ENCODE measurements at places on chromosomes 3 and 15.

GRCh38 chr15:70761046-70761445, 2.3 kb downstream of the UACA start:
- DNase-seq, result no peak

DNA sequence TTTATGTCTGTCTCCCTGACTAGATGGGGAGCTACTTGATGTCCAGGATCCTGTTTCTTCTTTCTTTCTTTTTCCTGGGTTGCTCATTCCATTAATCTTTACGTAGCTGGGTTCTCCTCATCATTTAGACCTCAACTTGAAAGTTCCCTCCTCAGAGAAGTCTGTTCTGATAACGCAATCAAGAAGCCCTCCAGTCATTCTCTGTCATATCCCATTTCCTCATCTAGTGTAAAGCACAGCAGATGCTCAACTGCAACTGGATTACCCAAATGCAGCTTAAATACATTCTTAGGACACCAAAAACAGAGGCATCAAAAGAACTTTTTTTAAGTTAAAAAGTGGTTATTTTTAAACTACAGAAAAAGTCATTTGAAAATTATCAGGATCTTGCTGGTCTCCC, 51.7 kb upstream of the ST3GAL6 start:
- DNase-seq, result no peak

GRCh38 chr3:32082721-32083120, 23.7 kb upstream of the GPD1L start:
- DNase-seq, result peak; percentile 18

GRCh38 chr3:25713341-25713985, 48.8 kb upstream of the TOP2B start:
- DNase-seq, result peak; percentile 9

GRCh38 chr15:38538328-38539007, 26.1 kb downstream of the RASGRP1 start:
- no peak for DNase-seq

- no peak for DNase-seq
These were observed 13.0 kb downstream of the ZIC1 start for GRCh38 chr3:147422196-147422595.

DNA sequence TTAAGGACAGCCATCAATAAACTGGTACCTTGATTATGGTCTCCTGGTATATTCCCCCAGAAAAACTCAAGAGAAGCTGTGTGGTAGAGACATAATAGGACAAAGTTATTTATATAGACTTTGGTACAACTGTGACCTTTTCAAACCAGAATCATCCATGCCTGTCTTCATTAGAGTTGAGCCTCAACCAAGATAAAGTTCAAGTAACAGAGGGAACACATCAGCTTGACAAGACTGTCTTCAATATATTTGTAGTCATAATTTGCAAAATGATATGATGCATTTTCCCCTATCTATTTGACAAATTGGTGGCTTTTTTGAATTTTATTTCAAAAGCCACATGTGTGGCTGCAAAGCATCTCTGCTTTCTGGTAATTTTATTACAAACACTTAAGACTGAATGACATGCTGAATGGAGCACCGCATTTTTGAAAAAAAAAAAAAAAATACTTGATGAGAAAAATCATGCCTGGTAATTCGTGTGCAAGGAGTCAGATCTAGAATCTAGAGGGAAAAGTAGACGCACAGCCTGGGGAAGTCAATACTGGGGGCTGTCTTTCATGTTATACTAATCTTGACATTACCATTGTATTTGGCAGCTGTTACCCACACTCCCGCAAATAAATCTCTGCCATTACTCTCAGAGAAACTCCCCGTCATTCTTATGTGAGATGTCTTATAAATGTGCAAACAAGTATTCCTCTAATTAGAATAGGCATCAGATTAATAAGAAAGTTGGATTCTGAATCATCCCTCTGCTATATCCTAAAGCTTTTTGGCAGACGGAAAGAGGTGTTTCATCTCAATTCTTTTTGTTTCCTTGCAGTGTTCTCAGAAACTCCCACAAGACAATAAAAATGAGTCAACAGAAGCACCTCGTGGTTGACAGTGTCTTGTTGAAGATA, 554.8 kb upstream of the CBLB start:
- DNase-seq, result peak; percentile 22

- DNase-seq, result peak; percentile 77
These were observed 4.1 kb downstream of the OR4F6 start for GRCh38 chr15:101807345-101807945.

- DNase-seq, result no peak
These were observed 286.9 kb upstream of the C2CD4B start for GRCh38 chr15:62452026-62452425.

- no peak for DNase-seq
These were observed 274.0 kb upstream of the TGFBR2 start for GRCh38 chr3:30332196-30333021.

DNA sequence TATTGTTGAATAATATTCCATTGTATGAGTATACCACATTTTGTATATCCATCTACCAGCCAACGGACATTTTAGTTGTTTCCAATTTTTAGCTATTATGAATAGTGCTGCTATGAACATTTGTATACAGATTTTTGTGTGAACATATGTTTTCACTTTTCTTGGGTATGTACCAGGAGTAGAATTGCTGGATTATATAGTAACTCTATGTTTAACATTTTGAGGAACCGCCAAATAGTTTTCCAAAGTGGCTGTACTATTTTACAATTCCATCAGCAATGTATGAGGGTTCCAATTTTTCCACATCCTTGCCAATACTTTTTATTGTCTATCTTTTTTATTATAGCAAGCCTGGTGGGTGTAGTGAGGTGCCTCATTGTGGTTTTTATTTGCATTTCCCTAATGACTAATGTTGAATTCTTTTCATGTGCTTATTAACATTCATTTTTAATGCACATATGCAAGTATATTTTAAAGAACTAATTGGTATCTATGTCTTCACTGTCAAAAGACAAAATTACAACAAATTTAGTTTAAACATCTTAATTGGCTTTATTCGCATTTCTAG, 77.5 kb upstream of the PIAS1 start:
- DNase-seq, result no peak

GRCh38 chr3:52057812-52058495, 1.6 kb upstream of the DUSP7 start:
- DNase-seq, result peak; percentile 51

- no peak for DNase-seq
These were observed 685.3 kb downstream of the GRM7 start for GRCh38 chr3:7546253-7546652.

DNA sequence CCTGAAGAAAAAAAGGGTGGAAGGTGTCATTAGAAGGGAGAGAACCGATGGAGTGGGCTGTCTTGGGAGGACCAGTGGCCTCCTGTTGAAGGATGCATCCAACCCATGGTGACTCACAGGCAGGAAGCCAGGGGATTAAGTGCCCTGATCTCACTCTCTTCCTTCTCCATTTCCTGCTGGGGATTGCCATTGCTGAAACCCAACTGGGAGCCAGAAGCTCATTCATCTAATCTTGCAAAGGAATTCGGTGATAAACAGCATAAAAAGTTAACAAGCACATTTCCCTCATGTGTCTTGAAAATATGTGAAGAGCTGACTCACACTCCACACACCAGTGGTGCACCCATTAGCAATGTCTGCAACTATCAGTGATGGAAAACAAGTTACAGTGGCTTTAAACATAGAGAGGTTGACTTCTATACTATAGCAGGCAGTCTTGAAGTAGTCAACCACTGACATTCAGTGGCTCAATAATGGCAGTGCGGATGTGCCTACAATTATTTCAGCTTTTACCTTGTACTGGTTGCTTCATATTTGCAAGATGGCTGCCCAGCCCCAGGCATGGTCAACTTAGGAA, 12.8 kb upstream of the CSRNP1 start:
- DNase-seq, result peak; percentile 94

DNA sequence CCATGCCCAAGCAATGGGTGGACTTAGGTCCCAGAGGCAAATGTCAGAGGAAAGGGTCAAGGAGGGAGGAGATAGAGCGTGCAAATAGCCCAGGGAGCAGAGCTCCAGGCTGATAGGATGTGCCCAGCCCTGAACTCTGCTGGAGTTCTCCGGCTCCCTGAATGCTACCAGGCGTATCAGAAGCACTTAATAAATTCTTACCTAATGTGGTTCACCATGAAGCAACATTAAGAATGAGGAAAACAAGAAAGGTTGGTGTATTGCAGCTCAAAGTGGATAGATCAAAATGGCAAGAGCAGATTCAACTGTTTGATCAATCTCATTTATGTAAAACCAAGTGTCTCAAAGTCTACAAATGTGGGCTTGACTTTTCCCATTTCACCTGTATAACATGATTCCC, 38.3 kb downstream of the PXYLP1 start:
- DNase-seq, result no peak

DNA sequence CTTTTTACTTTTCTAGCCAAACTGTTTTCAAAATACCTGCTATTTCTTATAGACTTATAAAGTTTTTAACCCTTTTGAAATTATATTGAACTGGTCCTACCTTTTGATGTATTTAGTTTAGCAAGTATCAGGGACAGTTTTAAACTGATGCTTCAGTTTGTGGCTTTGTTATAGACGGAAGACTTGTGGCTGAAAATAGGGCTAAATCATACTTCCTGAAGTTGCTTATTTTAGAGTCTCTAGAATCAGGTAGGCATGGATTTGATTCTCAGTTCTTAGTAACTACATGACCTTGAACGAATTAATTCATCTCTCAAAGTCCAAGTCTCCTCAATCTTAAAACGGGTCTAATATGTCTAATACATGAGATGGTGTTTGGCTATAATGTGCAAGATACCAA, 322.8 kb downstream of the RAP2B start:
- no peak for DNase-seq

DNA sequence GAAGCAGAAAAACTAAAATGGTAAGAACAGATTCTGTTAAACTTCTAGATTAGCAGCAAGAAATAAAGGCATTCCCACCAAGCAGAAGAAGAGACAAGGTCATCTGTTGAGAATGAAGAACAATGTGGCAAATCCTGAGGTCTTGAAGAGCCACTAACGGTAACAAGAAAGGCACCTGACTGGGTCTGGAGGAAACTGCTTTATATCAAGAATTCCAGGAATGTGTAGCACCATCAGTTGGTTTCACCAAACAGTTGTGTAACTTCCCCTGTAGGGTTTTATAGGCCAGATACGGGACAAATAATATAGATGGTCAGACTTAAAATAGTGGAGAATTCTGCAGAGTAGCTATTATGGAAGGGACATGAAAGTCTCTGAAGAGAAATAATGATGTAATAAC, 57.3 kb downstream of the ACAP2 start:
- no peak for DNase-seq

DNA sequence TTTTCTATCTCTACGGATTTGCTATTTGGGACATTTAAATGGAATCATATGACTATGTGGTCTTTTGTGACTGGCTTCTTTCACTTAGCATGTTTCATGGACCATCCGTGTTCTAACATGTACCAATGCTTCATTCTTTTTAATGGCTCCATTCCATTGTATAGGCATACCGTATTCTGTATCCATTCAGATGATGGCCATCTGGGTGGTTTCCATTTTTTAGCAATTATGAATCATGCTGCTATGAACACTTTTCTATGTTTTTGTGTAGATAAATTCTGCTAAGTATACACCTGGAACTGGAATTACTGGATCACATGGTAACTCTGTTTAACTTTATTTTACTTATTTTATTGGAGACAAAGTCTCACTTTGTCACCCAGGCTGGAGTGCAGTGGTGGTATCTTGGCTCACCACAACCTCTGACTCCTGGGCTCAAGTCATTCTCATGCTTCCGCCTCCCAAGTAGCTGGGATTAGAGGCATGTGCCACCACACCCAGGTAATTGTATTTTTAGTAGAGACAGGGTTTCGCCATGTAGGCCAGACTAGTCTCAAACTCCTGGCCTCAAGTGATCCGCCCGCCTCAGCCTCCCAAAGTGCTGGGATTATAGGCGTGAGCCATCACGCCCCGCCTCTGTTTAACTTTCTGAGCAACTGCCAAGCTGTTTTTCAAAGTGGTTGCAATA, 13.4 kb downstream of the UBP1 start:
- DNase-seq, result no peak

DNA sequence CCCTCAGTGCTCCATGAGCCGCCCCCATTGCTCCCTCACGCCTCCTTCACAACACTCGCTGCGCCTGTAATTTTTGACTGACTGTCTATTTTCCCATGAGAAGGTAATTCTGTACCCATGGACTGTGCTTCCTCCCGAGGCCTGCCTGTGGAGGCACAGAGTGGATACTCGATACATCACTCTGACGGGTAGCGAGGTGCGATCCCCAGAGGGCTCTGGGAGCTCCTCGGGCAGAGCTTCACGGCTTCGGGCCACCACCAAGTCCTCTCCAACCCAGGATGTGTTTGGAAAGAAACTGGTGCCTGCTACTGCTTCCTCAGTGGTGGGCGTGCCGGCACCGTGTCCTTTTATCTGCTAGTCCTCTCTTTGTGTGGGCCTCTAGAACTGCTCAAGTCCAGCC, 108.6 kb upstream of the DLG1 start:
- DNase-seq, result no peak

DNA sequence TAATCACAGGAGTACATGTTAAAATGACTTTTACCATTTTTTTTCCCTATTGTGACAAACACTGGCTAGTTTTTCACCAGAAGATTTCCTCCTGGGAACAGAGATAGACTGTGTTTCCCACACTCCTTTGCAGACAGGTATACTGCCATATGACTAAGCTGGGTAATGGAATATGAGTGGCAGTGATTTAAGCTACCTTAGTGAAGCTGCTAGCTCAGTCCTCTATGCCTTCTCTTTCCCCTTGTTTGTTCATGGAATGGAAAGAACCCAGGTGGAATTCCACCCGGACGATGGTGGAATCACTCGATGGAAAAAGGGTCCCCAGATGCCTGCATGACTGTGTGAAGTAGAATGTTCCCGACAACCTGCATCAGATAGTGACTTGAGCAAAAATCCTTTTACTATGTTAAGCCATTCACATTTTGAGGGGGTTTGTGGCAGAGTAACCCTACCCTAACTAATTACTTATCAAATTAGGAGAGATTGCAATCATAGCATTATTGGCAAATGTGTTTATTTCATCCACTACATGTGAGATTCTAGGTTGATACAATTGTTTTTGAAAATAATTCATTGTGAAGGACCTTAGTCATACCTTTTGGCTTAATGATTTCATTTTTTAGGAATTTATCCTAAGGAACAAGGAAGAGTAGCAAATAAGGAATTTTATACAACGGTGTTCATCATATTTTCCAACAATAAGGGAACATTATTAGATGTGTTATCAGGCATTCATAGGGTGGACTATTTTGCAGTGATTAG, 16.5 kb downstream of the THSD4 start:
- peak; percentile 45 for DNase-seq

DNA sequence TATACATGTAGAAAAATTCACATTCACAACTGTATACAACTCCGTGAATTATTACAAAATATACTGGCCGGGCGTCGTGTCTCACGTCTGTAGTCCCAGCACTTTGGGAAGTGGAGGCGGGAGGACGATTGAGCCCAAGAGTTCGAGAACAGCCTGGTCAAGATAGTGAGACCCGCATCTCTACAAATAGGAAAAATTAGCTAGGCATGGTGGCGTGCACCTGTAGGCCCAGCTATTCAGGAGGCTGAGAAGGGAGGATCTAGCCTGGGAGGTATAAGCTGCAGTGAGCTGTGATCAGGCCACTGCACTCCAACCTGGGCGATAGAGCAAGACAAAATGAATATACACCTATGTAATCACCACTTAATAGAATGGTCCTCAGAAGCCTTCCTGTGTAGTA, 1.3 kb downstream of the RAD51 start:
- peak; percentile 2 for DNase-seq
